SJSA1 (cell line): ENCODE measurements at places on chromosomes 6 and 20. TPM values are rescaled to one million over a fixed set of nuclear protein-coding genes. Genes with fewer than 3 reads are reported as not detected.

- no peak for DNase-seq
Observed at GRCh38 chr6:104700371-104701185, 159.1 kb downstream of the HACE1 start.

DNA sequence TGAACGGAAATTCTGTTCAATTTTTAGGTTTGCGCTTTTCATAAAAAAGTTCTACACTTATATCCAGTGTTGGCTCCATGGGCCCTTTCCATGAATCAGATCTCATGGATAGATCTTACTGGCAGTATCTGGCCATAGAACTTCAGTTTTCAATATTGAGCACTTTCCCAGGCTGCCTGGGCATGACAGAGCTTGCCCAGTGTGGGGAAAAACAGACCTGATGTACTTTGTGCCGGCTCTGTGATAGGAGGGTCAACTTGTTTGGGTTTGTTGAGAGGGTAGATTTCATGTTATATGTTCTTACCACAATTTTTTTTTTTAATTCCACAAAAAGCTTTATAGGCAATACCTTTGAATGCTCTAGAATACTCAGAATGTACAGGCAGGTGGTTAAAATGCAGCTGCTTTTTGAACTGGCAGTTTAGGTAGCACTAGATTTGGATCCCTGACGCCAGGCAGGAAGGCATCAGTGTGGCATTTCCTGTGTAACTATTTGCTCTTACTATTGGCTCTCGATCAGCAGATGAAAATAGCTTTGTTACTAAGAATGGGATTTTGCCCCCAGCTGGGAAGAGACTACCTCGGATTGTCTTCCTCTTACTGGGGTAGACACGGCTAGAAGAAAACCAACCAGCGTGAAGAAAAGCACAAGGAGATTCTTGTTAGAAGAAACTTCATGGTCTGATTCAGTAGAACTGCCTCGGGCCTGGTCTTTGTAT is 404.9 kb upstream of the SOX4 start:
- no peak for DNase-seq

- DNase-seq = no peak
Observed at GRCh38 chr20:36455972-36456625, 85.2 kb upstream of the MYL9 start.

TEAD3 gene
- 14.5 and 24.4 TPM in 2 replicates for total RNA-seq

- no peak for DNase-seq
Observed at GRCh38 chr6:165846123-165846966, 183.3 kb upstream of the PDE10A start.

GRCh38 chr20:23915844-23916243 is 36.3 kb upstream of the CST5 start:
- no peak for DNase-seq

DNA sequence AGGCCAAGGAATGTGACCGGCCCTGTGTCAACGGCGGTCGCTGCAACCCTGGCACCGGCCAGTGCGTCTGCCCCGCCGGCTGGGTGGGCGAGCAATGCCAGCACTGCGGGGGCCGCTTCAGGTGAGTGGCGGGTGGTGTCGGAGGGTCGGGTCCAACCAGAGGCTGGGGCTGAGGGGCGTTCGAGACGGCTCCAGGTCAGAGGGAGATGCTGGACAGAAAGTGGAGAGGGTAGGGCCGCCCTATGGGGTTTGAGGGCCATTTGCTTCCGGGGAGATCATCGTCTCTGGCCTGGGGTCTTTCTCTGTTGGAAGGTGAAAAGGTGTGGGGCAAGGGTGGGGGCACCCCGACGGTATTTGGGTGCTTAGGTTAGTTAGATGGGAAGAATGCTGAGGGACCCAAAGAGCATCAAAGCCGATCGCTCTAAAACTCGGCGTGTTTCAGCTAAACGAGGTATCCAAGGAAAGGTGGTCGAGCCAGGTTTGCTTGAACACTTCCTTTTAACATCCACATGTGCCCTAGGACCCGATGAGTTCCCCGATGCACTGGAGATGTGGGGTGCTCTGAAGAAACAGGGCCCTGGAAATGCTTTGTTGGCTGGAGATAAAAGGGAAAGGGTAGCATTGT is 691 bp downstream of the ATRN start:
- no peak for DNase-seq

GRCh38 chr20:60213126-60213893 is 255.1 kb downstream of the CDH26 start:
- no peak for DNase-seq

ABCF1 gene
- 38.8 and 59.3 TPM in 2 replicates for total RNA-seq

GRCh38 chr20:41895241-41896032 is 277.3 kb upstream of the CHD6 start:
- DNase-seq = no peak
